ENCODE measurements at places on chromosomes 4 and X. TPM values are rescaled to one million over a fixed set of nuclear protein-coding genes. Genes with fewer than 3 reads are reported as not detected.

- DNase-seq: no peak
Measured at GRCh38 chrX:69216911-69217310, 51.7 kb upstream of the PJA1 start.

DNA sequence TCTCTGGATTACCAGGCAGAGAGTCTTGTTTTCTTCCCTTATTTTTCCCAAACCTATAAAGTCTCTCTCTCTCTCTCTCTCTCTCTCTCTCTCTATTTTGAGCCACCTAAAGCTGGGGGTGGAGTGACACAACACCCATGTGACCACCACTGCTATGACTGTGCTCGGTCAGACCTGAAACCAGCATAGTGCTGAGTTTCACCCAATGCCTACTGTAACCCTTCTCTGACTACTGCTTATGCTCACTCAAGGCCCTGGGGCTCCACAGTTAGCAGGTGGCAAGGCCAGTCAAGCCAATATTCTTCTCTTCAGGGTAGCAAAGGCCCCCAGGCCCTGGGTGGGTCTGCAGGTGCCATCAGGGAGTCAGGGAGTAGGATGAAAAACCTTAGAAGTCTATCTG, 114.7 kb upstream of the ARMCX2 start:
- no peak for DNase-seq

- no peak for DNase-seq
Measured at GRCh38 chr4:19399001-19399400, 852.7 kb upstream of the SLIT2 start.

- DNase-seq: no peak
Measured at GRCh38 chr4:108385076-108385475, 216.3 kb upstream of the LEF1 start.

DNA sequence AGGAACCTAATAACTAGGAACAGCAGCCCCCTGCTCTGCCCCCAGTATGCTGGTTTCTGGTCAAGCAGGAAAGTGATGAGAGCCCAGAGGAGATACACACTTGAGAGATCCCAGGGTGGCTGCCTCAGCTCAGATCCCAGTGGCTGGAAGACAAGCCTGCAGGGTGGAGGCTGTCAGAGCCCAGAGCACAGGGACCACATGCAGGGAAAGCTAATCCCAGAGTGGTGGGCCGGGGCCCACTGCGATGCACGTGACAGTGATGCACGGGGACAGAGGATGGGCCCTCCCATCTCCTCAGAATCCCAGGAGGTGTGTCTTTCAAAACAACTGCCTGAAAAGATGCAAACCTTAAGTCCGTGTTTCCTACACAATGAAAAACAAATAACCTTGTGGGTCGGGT, 29.1 kb upstream of the CRMP1 start:
- no peak for DNase-seq

DNA sequence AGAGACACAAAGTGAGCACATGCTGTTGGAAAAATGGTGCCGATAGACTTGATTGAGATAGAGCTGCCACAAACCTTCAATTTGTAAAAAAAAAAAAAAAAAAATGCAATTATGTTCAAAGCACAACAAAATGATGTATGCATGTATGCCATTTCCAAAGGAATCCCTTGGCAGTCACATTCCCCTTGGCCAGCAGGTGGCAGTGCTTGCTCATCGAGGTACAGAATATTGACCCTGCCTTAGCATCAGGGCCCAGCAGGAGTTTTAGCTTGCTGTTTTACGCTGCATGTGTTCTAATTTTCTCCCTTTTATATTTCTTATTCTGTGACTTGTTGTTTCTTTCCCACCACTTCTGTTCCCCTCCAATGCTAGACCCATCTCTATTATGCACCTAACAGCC, 34.5 kb upstream of the CYBB start:
- peak; percentile 68 for DNase-seq

DNA sequence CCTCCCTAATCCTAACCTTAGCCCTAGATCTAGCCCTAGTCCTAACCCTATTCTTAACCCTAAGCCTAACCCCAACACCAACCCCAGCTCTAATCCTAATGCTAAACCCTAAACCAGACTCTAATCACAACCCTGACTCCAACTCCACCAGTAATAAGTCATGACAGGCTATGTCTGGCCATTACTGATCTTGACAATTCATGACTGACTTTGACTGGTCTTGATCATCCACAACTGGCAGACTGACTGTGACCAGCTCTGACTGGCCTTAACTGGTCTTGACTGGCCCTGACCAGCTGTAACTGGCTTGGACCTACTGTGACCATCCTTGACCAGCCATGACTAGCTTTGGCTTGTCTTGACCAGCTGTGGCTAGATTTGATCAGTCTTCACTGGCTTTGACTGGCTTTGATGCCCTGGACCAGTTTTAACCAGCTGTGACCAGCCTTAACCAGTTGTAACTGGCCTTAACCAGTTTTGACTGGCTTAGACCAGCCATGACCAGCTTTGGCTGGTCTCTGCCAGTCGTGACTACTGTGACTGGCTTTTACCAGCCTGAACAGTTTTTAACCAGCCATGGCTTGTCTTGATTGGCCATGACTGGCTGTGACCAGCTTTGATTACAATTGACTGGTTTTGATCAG, 68.4 kb downstream of the RLIM start:
- no peak for DNase-seq

GRCh38 chr4:10119278-10119677, 2.7 kb upstream of the WDR1 start:
- no peak for DNase-seq

DNA sequence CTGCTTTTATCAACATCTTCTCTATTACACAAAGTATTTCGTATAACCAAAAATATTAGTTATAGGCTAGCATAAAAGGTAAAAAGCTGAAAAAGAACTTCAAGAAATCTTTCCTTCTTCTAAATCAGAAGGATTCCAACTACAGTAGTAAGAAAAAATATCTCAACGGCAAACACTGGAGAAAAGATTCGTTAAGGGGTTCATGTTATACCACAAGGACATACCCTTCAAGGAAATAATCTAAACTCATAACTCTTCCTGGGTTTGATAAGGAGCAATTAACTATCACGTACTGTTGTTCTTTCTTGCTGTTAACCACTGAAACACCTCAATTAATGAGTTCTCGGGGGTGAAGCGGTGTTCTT, 1.5 kb downstream of the SMIM14 start:
- DNase-seq: peak; percentile 43

Gene CCNB3
- 0.94 TPM for total RNA-seq

Gene MTHFD2L
- 32.9 TPM for total RNA-seq

Data from HT-29 (cell line).